Regular cardiac myocyte (primary cell): ENCODE measurements at places on chromosomes 12 and 14. TPM values are rescaled to one million over a fixed set of nuclear protein-coding genes. Genes with fewer than 3 reads are reported as not detected.

The PZP gene
- total RNA-seq = not detected in 2 replicates

The PRPF40B gene
- total RNA-seq = 8.4 and 10.4 TPM in 2 replicates

The SLC17A8 gene
- total RNA-seq = not detected in 2 replicates

The USP5 gene
- total RNA-seq = 77.8 and 123 TPM in 2 replicates
